Astrocyte (in vitro differentiated cells and primary cell): ENCODE measurements at places on chromosomes 1 and 21. TPM values are rescaled to one million over a fixed set of nuclear protein-coding genes. Genes with fewer than 3 reads are reported as not detected.
A peak's percentile ranks its signal among the peaks of the same experiment; 100 is the strongest.

- no peak for DNase-seq
Measured at GRCh38 chr1:54111624-54112023, 41.2 kb downstream of the CDCP2 start.

DNA sequence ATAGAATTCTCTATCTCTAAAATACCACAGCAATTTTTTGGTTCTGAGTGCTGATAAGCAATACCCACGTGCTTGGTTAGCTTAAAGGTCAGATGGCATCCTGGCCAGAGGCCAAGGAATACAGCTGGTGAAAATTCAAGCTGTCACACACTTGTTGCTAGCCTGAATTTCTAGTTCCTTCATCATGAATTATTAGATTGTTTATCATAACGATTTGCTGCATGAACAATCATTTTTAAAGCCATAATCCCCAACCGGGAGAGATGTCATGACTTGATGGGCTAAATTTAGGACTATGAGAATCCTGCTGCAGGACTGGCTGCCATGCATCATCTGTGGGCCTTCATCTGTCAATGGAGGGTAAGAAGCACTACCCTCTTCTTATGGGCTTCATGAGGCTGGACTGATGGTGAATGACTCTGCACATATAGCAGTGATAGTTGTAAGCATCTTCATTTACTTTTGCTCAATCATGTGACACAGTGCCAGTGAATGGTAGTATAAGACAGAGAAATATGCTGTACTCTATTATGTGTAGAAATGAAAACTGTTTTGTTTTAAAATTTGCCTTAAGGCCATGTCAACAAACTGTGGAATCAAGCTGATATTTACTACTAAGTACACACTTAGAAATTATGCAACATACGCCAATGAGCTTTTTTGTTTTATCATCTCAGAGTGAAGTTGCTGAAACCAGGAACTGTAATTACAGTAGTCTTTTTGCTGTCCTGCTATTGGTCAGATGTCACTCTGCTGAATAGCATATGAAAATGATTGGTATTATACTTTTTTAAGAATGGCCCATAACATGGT, 80.5 kb upstream of the RALGPS2 start:
- DNase-seq: peak; percentile 47

DNA sequence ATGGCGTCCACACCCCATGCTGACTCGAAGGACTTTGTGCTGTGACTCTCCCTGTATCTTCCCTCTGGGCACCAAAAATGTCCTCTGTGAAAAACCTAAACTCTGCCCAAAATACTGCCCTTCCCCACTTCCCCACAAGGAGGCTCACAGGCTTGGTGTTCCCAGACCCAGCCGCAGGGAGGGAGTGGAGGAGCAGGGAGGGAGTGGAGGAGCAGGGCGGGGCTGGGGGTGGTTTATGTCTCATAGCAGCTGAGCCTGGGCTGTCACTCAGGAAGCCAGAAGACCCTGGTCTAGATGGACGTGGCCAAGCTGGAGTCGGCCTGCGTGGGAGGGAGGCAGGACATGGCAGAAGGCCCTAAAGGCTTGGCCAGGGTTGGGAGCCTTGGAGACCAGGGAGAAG, 461.7 kb downstream of the PTPRU start:
- DNase-seq: peak; percentile 64

- DNase-seq: no peak
Measured at GRCh38 chr1:79969886-79970285, 963.4 kb upstream of the ADGRL4 start.

GRCh38 chr1:12179111-12179519, 12.3 kb downstream of the TNFRSF1B start:
- peak; percentile 77 for DNase-seq

- DNase-seq: no peak
Measured at GRCh38 chr1:114764689-114765088, 6.9 kb upstream of the CSDE1 start.

DNA sequence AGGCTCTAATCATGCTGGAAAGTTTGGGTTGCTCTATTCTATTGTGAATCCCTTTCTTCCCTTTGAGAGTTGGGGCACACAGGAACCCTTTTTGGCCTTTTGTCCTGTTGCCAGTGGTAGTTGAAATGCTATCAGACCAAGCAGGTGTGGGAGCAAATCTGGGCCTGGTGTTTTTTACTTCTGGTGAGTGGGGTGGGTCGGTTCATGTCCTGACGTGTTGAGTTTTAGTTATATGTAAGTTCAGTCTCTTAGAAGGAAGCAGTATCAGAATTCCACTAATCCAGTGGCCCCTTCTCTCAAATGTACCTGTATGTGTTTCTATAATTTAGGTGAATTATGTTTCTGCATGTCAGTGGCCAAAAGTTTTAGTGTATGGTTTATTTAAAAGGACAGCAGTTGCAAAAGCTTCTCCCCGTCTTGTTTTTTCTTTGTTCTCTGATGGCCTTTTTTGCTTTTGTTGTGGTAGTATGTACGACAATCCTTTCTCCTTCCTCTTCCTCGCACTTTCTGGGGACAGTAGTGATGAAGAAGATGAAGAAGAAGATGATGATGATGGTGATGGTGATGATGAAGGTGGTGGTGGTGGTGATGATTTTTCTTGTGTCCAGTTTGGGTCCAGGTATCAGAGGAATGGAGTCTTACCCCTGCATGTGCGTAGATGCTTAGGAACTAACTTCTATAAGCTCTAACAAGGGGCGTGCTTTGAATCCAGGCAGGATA, 74.2 kb downstream of the UBE4B start:
- DNase-seq: no peak

BNIPL gene
- total RNA-seq: 0.29 and 0.73 TPM in 2 replicates

PRAMEF15 gene
- total RNA-seq: not detected in 2 replicates
